ENCODE measurements at places on chromosomes 6 and 20.

GRCh38 chr6:138517635-138518034, 18.3 kb upstream of the NHSL1 start:
- no peak for DNase-seq

GRCh38 chr6:21678990-21679389, 85.4 kb downstream of the SOX4 start:
- no peak for DNase-seq

GRCh38 chr6:45959534-45960145, 56.0 kb downstream of the CLIC5 start:
- DNase-seq = no peak

- DNase-seq = no peak
Observed at GRCh38 chr6:158787395-158787794, 31.8 kb downstream of the EZR start.

DNA sequence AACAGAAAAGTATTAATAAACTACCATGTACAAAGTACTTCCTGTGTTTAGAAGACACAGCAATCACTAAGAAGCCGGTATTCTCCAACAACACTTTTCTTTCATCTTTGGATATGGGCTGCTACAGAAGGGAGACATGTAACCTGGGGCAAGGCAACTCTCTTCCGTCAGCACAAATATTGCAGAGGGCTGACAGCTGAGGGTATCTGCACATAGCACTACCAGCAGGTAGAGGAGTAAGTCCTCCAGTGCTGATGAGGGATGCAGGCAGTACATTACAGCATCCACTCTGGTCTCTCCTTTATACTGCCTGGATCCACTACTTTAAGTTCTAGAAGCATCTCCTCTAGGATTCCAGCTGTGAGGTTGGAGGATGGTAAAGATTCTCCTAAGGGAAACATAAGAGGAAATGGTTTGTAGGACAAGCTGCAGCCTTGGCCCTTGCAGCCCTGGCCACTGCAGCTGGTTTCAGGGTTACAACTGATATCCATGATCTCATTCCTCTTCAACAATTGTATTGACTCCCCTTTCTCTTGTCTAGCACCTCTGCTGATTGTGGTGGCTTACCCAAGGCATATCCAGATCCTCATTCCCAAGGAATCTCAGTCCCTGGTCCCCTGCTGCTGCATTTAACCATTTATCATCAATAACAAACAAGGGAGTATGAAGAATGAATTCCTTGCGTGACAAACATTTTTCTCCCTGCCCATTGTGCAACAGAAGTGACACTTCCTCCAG, 110.7 kb upstream of the ADGRF1 start:
- DNase-seq = no peak

DNA sequence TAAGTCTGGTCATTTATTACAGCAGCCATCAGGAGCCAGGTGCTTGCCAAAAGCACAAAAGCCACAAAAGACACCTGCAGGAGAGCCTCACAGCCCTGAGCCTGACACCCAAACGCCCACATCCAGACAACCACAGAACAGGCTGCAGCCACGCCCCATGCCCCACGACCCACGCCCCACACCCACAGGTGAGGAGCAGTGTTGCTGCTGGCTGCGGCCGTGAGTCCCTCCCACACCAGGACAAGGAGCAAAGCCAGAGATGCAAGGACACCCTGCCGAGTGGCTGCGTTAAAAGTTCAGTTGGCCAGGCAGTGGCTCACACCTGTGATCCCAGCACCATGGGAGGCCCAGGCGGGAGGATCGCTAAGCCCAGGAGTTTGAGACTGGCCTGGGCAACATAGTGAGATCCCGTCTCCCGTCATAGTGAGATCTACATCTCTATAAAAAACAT, 43.0 kb downstream of the SLC2A4RG start:
- no peak for DNase-seq

GRCh38 chr6:25369433-25370177, 90.4 kb downstream of the CARMIL1 start:
- DNase-seq = no peak

DNA sequence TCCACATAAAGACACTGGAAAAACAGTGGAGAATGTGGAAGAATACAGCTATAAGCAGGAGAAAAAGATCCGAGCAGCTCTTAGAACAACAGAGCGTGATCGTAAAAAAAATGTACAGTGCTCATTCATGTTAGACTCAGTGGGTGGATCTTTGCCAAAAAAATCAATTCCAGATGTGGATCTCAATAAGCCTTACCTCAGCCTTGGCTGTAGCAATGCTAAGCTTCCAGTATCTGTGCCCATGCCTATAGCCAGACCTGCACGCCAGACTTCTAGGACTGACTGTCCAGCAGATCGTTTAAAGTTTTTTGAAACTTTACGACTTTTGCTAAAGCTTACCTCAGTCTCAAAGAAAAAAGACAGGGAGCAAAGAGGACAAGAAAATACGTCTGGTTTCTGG, 57.1 kb downstream of the MAP3K4 start:
- DNase-seq = no peak

GRCh38 chr6:47484616-47485015, 7.0 kb downstream of the CD2AP start:
- no peak for DNase-seq

GRCh38 chr6:98384801-98385200, 449.6 kb upstream of the POU3F2 start:
- no peak for DNase-seq

DNA sequence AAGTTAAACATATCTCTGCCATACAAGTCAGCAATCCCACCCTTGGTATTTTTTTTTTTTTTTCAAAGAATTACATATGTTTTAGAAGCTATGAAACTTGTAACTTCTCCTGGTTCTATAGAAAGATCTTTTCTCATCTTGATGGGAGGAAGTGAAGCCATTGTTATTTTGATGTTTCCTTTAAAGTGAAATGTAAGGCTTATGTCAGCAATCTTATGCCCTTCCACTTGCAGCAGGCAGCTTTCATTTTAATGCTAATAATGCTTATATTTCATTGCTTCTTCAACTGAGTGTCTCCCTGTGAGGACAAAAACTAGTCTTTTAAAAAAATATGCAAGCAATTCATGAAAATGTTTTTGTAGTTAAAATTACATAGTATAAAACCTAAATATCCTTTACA, 1614.7 kb downstream of the KHDRBS2 start:
- no peak for DNase-seq

GRCh38 chr6:21953831-21954801, 342.7 kb downstream of the PRL start:
- no peak for DNase-seq

- no peak for DNase-seq
Observed at GRCh38 chr6:84979541-84979940, 215.1 kb upstream of the TBX18 start.

GRCh38 chr6:128438393-128438792, 82.0 kb downstream of the PTPRK start:
- no peak for DNase-seq

GRCh38 chr6:155389130-155389529, 66.5 kb downstream of the NOX3 start:
- DNase-seq = no peak

DNA sequence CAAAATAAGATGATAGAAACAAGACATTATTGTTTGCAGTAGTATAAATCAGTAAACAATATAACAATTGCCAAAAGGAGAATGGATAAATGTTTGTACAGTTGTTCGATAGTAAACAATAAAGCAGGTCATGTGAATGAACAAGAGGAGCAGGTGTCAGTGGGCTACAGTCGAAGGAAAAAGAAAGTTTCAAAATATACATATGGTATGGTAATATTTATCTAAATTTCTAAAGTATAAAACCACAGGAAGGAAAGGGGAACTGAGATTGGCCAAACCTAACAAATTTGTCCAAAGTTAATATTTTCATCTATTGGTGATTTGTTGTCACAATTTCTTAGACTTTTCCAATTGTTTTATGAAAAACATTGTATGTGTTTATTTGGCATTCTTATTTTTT, 110.9 kb downstream of the SH3BGRL2 start:
- no peak for DNase-seq
